ENCODE measurements at places on chromosomes 5 and 9.

GRCh38 chr5:120655828-120656435, 191.8 kb downstream of the PRR16 start:
- peak; percentile 36 for DNase-seq

GRCh38 chr9:136714893-136715274, 2.5 kb downstream of the DIPK1B start:
- DNase-seq = no peak

- no peak for DNase-seq
Observed at GRCh38 chr5:88768411-88768810, 114.6 kb downstream of the MEF2C start.

GRCh38 chr9:14692470-14693250, 572 bp downstream of the ZDHHC21 start:
- peak; percentile 32 for DNase-seq

- DNase-seq = peak; percentile 74
Observed at GRCh38 chr9:131179561-131180219, 54.3 kb downstream of the NUP214 start.

DNA sequence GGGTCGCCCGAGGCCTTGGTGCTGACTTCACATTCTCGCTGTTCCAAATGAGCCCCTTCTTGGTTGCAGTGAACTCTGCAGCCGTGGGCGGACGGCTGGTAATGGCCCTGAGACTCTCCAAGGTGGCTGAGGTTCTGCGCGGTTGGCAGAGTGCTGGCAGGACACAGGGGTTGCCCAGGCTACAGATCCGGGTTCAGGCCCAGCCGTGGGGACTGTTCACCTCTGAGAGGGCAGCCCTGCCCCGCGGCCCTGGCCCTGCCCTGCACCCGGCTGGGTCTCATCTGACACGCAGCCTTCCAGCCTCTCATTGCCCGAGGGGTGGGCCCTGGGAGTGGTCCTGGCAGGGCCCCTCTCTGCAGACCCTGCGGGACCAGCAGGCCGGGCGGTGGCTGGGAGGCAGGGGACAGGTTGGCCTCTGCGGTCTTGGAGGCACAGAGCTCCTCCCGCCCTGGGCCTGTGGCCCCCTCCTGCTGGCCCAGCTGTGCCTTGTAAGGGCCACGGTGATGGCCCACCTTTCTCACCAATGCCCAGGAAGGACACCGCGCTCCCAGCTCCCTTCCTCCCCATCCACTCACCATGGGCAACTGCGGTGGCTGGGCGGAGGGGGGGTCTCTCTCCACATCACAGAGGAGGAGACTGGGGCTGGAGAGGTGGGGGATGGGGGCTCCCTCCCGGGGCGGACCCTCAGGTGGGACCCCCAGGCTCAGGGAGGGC, 51.6 kb downstream of the AHRR start:
- no peak for DNase-seq

- DNase-seq = no peak
Observed at GRCh38 chr5:50447228-50447627, 6.1 kb upstream of the EMB start.

DNA sequence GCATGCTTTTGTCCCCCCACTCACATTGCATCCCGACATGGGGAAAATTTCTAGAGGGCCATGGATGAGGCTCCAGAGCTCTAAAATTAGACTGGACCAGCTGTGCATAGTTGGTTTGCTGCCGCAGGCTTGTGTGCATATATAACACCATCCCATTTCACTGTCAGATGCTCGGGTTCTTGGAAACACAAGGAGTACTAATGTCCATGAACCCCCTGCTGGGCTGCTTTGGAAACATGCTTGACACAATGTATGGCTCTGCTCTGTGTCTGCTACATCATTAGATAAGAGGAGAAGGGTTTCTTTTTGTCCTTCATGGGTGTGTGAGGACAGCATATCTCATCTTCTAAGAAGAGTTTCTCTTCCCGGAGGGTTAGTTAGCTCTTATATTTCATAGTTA, 292.1 kb upstream of the RORB start:
- no peak for DNase-seq
